Activated CD4-positive, alpha-beta T cell treated with anti-CD3 and anti-CD28 coated beads, Interleukin-2, amount 50 U/mL, for 4 hours (primary cell): ENCODE measurements at places on chromosomes 2 and 18.
A peak's percentile ranks its signal among the peaks of the same experiment; 100 is the strongest.

DNA sequence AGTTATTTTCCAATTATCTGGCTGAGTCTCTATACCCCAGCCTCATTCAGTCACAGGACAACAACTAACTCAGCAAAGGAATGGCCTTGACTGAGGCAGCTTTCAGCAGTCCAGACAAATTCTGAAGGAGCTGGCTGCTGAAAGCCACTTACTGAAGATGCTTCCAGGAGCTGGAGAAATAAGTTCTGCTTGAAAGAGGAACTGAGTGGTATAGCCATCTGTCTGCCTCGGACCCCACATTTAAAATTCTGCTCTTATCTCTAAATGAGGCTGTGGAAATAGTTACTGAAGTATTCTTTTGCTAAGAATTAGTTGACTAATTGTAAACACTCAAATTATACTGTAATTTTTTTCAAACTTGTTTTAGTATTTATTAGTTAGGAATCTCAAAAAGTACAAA, 9.1 kb upstream of the GPD2 start:
- no peak for DNase-seq

DNA sequence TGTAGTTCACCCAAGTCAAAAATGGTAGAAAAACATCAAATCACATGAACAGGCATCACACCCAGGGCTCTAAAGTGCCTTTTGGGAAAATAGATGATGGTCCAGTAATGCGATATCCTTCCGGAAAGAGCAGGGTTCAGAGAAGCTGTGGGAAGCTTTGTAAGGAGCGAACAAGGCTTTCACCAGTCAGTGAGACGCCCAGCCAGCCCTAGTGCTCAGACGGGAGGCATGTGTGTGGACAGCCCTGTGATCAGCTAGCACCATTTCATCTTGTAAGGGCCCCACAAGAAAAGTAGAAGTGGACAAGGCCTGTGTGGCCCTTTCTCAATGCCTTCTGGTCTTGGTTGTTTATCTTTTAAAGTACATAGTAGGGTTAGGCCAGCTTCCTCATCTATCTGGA, 76.1 kb downstream of the SMIM21 start:
- DNase-seq, result no peak

GRCh38 chr2:219521066-219521880, 7.0 kb downstream of the ASIC4 start:
- no peak for DNase-seq

DNA sequence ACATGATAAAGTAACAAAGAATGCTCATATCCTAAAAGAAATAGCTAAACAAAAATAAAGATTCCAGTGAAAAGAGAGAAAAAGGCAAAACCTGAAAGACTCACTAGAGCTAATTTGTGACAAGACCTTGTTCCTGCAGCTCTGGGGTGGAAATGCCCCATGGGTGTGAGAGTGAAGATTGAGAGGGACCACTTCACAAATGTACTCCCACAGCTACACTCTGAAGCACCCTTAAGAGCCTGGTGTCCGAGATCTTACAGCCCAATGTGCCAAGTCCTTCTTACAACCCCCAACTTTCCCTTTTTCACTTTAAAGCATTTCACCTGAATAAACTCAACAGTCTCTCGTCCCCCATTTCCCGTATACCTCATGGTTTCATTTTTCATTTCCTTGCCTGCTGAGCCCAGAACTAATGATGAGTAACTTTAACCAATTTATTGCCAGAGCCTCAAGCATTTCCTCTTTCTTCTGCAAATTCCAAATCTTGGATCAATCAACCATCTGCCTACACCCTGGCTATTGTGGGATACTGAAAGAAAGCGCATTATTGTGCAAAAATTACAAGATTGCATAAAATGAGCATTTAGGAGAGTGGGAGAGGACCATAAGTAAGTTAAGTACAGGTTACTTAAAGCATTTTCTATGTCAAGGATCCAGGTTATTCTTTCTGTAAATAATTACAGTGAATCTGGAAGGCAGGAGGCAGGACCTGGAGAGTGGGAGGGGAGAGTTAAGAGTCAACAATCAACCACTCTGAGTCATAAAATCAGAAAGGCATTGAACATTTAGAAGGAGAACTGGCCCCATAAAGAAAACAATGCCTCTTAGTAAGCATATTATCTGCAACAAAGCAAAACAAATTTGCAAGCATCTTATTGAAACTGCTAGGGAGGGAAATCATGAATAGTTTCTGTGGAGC, 804.4 kb upstream of the CELF4 start:
- no peak for DNase-seq

DNA sequence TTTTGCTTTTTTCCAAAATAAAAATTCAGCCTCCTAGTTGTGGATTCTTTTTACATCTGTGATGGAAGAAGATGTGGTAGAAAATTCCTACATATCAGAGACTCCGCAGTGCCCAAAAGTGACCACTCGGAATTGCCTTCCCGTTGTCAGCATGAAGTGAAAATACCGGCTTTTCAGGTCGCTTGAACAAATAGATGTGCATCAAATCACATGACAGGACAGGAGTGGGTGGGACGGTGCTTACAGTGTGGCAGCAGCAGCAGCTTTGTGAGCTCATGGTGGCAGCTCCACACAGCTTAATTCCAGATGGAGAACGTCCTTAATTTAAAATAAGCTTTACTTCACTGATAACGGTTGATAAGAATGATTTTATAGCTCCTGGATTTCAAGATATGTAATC, 20.3 kb downstream of the SALL3 start:
- DNase-seq, result no peak

DNA sequence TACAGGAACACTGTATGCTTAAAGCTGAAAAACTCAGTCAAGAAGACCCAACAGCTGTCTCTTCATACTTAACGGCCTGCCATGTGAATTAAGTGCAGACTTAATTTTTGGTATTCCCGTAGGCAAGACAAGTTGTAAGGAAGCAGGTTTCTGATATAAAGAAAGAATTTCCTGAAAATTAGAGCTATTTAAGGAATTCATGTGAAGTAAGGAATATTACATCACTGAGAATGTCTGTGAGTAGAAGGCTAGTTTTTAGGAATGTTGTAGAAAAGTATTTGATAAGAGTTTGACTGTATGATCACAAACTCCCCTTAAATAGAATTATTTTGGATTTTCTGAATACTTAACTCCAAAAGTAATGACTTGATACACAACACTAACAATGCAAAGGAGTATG, 51.0 kb downstream of the WDR33 start:
- DNase-seq, result no peak

DNA sequence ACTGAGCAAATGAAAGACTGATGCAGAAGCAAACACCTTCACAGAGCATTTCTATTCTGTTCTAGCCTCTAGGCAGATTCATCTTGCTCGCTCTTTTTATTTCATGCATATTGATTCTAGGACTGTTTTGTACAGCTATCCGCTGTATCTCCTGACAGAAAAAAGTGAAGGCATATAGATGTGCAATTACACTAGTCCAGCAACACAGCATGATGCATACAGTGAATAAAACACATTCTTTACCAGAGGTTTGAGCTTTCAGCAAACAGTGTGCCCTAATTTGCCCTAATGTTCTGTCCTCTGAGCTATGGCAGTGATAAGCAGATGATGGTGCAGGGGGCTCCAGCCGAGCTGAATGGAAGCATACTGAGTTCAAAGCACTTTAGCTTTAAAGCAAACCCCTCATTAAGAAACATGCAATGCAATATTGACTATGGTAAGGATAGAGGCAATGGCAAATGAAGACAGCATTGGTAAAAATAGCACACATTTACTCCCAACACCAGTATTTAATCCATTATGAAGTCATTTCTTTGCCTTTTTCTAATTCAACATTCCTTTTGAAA, 141.2 kb upstream of the RGPD4 start:
- no peak for DNase-seq

- peak; percentile 43 for DNase-seq
Measured at GRCh38 chr2:216404010-216404618, 8.2 kb upstream of the SMARCAL1 start.

DNA sequence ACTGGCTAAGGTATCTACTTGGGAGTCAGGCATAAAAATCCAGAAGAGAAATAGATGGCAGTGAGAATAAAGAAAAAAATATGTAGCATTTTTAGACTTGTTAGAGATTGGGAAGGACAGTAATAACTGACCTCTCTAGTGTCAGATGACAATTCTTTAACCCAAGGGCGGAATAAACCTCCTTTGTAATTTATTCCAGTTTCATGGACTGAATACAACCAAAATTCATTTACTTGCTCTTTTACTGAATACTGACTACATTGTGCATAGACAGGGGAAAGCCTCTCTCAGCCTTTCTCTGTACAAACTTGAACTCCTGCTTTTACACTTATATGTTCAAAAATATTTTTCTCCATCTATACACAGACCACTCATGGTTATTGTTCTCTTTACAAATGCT, 475.3 kb upstream of the RAB12 start:
- no peak for DNase-seq

DNA sequence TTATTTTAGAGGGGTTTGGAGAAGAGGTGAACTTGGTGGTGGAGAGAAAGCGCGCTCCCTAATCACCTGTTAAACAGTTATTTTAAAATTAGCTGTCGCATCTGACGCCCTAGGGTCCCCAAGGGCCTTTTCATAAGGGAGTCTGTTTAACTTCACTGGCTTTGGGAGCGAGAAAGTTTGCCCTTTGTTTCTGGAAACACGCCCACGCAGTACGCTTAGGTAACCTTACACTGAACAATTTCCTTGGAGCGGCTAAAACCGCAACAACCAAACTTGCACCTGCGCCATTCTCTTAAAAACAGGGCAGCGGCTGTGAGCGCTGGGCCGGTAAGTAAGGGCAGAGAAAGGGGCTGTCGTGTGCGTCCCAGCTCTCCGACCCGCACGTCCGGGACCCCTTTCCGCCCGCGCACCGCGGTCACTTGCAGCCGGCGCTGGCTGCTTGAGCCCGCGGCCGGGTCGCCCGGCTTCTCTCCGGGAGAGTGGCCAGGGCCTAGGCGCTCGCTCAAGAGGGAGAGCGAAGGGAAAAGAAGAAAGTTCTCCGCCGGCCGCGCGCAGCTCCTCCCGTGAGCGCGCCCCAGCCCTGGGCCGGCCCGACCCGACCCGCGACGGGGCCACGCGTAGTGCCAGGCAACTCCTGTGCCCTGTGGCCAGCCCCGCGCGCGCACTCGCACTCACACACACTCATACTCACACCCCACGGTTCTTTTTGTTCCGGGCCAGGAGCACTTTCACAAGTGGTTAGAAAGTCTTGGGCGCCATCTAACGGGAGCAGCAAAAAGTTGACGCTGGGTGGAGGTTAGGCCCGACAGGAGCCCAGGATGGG, 19.2 kb downstream of the POU3F3 start:
- DNase-seq, result no peak

GRCh38 chr2:8568543-8569302, 113.1 kb upstream of the ID2 start:
- DNase-seq, result no peak

- peak; percentile 25 for DNase-seq
Measured at GRCh38 chr2:152716805-152717227, 445 bp downstream of the PRPF40A start.

GRCh38 chr2:79511320-79511951, 1.4 kb upstream of the CTNNA2 start:
- DNase-seq, result no peak

DNA sequence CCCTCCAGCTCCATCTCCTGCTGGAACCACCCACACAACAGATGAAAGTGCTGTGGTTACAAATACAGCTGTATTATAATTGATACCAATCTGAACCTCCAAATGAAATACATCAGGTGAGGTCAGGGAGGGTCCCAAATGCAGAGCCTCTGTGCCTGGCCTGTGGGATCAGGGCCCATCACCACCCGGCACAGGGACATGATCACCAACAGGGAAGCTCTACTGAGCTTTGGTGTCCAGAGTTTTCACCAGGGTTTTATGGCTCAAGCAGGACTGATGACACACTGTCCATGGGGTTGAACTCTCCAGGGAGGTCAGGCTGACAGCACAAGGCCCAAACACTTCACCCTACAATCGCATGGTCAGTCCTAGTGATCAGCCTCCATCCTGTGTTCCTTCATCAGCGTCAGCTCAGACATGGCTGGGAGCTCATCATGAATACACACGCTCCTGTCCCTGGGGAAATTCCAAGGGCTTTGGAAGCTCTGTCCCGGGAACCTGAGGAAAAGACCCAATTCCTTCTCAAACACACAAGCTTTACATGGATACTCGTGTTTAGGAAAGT, 3.9 kb upstream of the PXDN start:
- no peak for DNase-seq

DNA sequence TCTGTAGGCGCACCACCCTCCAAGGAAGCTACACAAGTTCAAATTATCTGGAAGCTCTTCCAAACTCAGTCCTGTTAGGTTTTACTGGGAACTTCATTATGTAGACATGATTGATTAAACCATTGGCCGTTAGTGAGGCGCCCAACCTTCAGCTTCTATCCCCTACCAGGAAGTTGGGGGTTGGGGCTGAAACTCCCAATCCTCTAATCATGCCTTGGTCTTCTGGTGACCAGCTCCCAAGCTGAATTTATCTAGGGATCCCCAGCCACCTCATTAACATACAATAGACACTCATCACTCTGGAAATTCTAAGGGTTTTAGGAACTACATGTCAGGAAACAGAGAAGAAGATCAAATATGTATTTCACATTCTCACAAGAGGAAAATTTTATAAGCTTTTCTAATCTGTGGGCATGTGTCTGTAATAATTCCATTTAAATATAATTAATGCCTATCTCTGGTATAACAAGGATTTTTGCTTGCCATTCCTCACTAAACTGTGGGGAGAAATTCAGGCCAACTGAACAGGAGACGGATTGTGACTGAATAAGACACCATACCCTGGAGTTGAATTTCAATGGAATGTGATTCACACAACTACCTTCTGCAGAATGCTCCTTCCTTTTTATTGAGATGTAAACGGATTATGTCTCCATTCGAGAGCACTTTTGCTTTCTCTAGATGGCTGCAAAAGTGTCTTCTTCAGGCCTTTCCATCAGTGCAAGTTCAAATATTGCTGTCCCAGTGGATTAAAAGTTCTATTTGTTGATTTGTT, 328.6 kb downstream of the LRRTM1 start:
- DNase-seq, result no peak

- no peak for DNase-seq
Measured at GRCh38 chr2:141195087-141195486, 935.7 kb downstream of the LRP1B start.

- DNase-seq, result no peak
Measured at GRCh38 chr2:136077107-136077506, 40.8 kb downstream of the CXCR4 start.

- DNase-seq, result no peak
Measured at GRCh38 chr2:17373041-17373440, 145.2 kb downstream of the RAD51AP2 start.

DNA sequence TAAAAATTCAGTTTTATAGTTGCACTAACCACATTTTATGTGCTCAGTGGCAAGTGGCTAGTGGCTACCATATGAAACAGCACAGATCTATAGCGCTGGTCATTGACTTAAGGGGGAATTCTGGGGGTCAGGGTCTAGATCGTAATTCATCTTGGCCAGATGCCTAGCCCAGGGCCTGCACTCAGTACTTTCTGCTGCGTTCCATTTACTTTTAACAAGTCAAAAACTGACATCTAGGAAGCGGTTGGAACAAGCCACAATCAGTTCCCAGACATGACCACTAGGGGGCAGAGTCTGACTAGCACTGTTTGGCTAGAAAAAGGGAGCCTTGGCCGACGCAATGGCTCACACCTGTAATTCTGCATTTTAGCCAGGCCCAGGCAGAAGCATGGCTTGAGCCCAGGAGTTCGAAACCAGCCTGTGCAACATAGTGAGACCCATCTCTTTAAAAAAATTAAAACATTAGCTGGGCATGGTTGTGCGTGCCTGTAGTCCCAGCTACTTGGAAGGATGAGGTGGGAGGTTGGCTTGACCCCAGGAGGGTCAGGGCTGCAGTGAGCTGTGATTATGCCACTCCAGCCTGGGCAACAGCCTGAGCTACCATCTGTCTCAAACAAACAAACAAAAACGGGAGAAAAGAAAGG, 9.0 kb upstream of the TMBIM1 start:
- peak; percentile 86 for DNase-seq
